ENCODE measurements at places on chromosomes 6 and 20.

DNA sequence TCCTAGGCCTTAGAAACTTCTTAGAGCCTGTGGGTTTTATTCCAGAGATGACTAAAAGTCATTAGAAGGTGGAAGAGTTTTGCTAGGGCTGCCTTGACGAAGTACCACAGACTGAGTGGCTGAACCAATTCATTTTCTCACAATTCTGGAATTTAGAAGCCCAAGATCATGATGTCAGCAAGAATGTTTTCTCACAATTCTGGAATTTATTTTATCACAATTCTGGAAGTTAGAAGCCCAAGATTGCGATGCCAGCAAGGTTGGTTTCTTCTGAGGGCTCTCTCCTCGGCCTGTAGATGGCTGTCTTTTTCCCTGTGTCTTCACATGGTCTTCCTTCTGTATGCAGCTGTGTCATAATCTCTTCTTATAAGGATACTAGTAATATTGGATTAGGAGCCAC lies 672.9 kb upstream of the MARCKS start:
- no peak for DNase-seq

DNA sequence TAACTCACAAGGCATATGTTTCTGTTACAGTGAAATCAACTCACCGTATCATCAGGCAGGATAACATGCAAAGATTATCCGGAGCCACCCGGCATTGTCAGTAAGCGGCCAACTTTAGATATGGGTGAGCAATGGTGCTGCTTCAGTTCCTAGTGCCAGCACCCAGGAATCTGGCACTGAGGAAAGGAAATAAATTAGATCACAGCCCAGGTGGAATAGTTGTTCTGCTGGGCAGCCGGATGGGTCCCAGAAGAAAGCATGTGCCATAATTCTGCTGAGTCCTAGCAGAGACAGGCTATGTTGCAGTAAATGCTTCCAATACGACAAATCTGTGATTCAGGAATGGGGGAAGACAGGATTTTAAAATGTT lies 183.6 kb upstream of the SPTLC3 start:
- DNase-seq = no peak

- DNase-seq = no peak
Observed at GRCh38 chr6:152119831-152120230, 312.3 kb downstream of the ESR1 start.

- DNase-seq = peak; percentile 44
Observed at GRCh38 chr6:39102071-39102820, 12.7 kb downstream of the SAYSD1 start.

GRCh38 chr6:111753573-111753972 lies 119.7 kb downstream of the FYN start:
- no peak for DNase-seq

GRCh38 chr6:56356426-56356825 lies 109.0 kb upstream of the COL21A1 start:
- DNase-seq = peak; percentile 17

GRCh38 chr20:37866051-37866450 lies 36.9 kb upstream of the VSTM2L start:
- no peak for DNase-seq

- DNase-seq = no peak
Observed at GRCh38 chr6:20658516-20658915, 124.3 kb downstream of the CDKAL1 start.

DNA sequence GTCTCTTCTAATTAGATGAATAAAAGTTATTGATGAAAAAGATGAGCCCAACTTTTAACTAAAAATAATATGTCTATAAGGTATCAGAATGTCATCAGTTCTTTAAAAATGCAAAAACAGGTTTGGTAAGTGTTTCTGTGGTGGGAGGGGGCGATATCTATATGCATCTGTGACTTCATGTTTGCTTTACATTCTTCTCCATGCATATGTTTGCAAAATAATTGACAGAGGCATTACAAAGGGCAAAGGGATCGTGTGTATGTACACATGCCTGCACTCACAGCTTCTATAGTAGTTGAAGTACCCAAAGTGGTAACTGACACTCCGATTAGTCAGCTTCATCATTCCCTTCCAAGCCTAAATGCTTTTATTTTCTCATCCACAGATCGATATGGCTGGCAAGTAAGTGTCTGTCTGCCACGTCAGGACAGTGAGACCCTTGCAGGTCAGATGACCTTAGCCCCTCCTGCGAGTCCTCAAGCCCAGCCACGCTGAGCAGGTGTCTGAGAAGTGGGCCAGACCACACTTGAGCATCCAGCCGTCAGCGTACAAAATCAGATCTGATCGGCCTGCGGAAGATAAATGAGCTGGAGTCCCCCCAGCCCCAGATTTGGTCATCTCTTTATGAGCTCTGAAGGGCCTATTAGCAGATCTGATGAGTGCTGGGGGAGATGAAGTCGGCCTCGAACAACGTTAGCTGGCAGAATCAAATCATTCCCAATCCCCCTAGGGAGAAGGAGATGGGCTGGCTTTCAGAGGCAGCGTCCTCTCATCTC lies 369.1 kb downstream of the MAFB start:
- DNase-seq = peak; percentile 59

- DNase-seq = no peak
Observed at GRCh38 chr6:56841751-56842150, 113.2 kb upstream of the BEND6 start.

GRCh38 chr6:100426241-100426640 lies 38.5 kb downstream of the SIM1 start:
- no peak for DNase-seq

DNA sequence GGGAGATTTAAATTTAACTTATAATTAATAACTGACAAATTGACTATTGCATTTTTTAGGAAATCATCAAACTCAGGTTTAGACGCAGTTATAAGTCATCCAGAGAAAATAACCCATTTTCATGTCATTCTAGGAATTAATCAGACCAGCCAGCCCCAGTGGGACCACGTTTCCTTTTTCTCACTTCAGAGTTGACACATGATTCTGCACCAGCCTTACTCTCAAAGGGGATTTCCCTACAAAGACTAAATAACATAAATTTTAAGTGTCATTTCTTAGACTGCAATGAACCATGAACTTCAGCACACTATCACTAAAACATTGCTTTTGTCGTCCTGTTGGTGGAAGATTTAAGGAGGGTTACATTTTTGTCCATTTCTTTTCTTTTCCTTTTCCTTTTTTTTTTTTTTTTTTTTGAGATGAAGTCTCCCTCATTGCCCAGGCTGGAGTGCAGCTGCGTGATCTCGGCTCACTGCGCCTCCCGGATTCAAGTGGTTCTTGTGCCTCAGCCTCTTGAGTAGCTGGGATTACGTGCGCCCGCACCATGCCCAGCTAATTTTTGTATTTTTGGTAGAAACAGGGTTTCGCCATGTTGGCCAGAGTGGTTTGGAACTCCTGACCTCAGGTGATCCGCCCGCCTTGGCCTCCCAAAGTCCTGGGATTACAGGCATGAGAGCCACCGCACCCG lies 3.6 kb downstream of the IPCEF1 start:
- DNase-seq = no peak

DNA sequence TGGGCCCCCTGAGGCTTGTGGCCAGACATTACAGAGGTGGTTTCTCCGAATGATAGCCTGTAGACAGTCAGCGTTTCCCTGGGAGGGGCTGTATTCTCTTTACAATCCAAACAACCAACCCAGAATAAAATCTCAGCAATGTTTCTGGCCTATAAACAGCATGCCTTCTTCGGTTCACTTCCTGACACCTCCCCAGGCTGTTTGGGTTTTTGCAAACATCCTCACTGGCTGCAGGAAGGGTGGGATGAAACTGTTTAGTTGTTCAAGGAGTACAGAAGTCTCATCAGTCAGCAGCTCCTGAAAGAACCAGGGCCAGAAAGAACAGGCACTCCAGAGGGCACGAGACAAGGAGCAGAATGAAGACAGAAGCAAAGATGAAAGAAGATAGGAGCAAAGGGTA lies 350.0 kb downstream of the QKI start:
- DNase-seq = no peak

- no peak for DNase-seq
Observed at GRCh38 chr6:124200661-124201060, 397.0 kb downstream of the NKAIN2 start.

DNA sequence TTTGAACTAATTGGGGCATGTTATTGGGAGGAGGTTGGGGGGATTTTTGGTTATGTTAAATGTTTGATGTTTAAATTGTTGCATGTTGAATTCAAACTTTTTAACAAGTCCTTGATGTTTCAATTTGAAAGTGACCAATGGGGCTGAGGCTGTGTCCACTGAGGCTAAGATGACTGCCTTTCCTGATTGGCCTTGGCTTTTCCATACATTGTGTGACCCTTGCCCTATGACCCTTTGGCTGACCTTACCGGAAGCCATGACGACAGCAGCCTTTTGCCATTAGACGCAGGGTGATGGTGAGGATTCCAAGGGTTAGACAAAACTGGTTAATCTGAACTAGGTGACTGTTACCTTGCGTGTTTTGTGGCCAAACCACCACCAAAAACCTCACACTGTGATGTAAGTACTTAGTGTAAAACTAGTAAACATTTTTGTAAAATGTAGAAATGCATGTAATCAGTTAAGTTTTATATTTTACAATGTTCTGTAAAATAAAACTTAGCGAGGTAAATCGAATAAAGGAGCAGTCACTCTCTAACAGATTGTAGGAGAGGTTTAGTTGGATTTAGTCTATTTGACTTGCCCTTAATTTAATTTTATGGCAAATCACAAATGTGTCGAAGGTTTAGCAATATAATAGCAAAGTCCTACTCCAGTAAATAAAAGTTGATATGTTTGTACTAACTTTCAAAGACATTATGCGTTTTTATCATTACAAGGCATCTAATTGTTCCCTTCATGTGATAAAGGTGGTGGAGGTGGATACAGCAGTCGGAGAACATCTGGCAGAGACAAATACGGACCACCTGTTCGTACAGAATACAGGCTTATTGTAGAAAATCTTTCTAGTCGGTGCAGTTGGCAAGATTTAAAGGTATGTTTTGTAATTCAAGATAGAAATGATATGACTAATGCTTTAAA lies 1.6 kb downstream of the SRSF6 start:
- no peak for DNase-seq

DNA sequence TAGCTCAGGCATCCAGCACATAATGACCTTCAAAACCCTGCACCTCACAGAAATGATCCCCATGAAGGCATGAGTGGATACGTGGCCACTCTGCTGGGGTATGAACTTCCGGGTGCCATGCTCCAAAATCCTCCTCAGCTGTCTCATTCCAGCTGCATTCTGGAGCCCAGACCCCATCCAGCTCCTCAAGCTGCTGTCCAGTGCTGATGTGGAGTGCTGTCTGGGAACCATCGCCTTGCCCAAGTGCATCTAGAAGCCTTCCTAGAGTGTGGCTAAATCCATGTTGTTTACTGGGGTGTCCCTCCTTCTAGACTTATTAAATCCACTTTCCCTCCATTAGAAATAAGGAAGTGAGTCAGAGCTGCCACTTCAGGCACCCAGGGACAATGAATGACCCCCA lies 130.8 kb upstream of the PTPRT start:
- no peak for DNase-seq

DNA sequence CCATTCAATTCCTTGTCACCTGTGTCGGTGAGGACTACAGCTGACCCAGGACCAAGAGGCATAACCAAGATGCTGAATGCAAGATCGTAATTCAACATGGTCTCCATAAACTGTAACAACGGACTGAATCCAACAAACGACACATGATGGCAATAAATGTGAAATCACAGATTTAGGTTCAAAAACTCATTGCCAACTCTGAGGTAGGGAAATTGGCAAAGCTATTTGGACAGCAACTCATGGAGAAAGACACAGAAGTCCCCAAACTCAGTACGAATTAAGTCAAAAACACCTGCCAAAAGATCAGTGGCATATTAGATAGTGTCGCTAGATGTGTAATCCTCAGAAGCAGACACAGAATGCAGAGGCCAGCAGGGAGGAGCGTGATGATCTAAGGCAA lies 25.0 kb downstream of the CPNE5 start:
- DNase-seq = no peak

- DNase-seq = peak; percentile 40
Observed at GRCh38 chr6:42532038-42532669, 31.7 kb upstream of the UBR2 start.

DNA sequence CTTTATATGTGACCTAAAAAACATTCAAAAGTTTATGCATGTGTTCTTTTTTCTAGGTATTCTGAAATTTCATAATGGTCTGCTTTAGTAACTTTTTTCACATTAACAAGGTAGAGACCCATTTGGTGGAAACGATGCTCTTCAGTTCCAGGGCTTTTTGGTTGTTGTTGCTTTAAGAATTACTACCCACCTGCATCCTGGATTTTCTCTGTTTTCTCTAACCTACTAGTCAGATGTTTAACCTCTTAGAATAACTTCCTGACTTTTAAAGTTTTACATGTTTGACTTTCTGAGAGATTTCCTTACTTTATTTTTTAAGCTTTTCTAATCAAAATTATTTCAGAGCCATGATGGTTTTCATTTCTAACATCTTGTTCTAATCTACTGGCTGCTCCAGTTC lies 14.9 kb downstream of the TULP4 start:
- no peak for DNase-seq

GRCh38 chr6:37131104-37131959 lies 38.6 kb upstream of the PIM1 start:
- peak; percentile 76 for DNase-seq

Data from retina (tissue), 1 donor.